ENCODE measurements at places on chromosomes 4 and X. TPM values are rescaled to one million over a fixed set of nuclear protein-coding genes. Genes with fewer than 3 reads are reported as not detected.

- no peak for DNase-seq
Observed at GRCh38 chr4:107935246-107935645, 3.9 kb downstream of the CYP2U1 start.

- DNase-seq, result no peak
Observed at GRCh38 chr4:107838861-107839565, 14.3 kb downstream of the SGMS2 start.

- no peak for DNase-seq
Observed at GRCh38 chr4:71941001-71941400, 90.8 kb upstream of the NPFFR2 start.

DNA sequence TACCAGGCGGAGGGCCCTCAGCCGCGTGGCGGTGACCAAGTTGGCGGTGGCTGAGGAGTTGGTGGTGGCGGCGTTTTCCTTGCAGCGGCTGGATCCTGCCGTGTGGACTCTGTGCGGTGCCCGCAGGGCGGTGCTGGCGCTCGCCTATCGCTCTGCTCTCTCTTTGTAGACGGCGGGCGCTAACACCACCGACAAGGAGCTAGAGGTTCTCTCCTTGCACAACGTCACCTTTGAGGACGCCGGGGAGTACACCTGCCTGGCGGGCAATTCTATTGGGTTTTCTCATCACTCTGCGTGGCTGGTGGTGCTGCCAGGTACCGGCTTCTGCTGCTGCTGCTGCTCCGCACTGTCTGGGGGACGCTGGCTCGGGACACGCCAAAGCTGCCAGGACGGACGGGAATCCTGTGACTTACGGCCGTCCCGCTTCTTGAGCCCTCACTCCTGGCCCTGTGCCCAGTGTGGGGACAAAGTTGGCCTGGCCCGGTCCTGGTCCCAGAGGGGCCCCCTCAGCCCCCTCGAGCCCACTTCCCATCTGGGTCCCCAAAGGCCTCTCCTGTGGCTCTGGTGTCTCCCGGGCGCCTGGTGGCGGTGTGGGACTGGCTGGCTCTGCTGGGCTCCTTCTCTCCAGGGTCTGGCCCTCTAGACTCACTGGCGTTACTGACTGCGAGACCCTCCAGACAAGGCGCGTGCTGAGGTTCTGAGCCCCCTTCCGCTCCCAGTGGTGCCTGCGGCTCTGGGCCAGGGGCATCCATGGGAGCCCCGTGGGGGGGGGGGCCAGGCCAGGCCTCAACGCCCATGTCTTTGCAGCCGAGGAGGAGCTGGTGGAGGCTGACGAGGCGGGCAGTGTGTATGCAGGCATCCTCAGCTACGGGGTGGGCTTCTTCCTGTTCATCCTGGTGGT, 10.7 kb downstream of the FGFR3 start:
- no peak for DNase-seq

DNA sequence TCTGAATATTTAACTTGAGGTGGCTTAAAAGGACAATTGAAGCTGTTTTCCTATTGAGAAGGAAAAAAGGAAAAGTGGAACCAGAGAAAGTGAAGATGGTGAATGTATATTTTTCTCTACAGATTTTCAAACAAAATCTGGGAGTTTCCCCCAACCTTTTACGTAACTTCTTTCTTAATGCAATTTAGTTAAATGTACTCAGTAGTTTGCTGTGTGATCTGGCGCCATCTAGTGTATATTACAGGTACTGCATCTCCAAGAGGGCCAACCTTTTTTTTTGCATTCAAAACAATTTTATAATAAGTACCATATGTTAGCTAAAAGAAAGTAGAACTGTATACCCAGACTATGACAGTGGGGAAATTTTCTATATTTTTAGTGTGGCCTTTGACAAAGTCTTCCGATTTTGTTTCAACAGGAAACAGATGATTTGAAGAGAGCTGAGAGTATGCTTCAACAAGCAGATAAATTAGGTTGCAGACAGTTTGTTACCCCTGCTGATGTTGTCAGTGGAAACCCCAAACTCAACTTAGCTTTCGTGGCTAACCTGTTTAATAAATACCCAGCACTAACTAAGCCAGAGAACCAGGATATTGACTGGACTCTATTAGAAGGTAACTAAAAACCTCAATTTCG, 82.0 kb downstream of the PLS3 start:
- peak; percentile 52 for DNase-seq

DNA sequence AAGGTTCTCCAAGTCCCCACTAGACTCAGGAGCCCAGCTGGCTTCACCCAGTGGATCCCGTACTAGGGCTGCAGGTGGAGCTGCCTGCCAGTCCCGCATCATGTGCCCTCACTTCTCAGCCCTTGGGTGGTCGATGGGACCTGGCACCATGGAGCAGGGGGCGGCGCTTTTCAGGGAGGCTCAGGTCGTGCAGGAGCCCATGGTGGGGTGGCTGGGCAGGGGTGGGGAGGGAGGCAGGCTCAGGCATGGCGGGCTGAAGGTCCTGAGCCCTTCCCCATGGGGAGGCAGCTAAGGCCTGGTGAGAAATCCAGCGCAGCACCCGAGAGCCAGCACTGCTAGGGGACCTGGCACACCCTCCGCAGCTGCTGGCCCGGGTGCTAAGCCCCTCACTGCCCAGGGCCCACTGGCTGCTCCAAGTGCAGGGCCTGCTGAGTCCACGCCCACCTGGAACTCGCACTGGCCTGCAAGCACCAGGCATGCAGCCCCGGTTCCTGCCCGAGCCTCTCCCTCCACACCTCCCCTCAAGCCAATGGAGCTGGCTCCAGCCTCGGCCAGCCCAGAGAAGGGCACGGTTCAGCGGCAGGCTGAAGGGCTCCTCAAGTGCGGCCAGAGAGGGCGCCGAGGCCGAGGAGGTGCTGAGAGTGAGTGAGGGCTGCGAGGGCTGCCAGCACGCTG, 72.7 kb upstream of the SLIT2 start:
- DNase-seq, result no peak

DNA sequence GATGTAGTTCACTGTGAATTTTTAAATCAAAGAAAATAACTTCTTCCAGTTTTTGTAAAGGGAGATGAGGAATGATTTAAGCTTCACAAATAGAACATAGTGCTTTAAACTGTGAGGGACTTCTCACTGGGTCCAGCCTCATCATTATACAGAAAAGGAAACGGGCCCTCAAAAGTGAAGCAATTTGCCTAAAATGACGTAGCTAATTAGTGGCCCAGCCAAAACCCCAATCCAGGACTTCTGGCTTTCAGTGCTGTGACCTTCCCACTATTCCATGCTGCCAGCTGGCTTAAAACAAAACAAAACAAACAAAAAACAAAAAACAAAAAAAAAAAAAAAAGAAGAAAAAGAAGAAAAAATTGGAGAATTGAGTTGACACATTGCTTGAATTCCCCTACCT, 45.0 kb upstream of the STOX2 start:
- DNase-seq, result no peak

DNA sequence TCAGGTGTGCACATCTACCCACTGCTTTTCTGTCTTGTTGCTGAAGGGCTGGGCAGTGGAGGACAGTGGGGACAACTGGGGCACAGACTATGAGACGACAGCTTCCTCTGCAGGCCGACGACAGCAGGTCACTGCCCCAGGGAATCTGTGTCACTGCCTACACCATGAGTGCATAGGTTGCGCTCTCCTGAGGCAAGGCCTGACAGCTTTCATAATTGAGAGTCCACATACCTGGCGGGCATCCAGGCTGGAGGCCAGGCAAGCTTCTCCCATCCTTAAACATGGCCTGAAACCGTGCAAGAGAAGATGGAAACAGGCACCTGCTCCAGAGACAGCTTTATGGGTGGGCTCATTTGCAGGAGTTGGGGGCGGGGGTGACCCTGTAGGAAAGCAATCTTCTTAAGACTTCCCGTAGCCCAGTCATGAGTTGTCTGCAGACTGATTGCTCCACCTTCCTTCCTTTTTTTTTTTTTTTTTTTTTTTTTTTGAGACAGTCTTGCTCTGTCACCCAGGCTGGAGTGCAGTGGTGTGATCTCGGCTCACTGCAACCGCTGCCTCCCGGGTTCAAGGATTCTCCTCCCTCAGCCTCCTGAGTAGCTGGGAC, 2.9 kb downstream of the ANOS1 start:
- DNase-seq, result no peak

- DNase-seq, result no peak
Observed at GRCh38 chr4:105620640-105621323, 68.4 kb downstream of the ARHGEF38 start.

GRCh38 chr4:107854356-107855022, 29.8 kb downstream of the SGMS2 start:
- DNase-seq, result no peak

- no peak for DNase-seq
Observed at GRCh38 chrX:140509468-140510305, 4.8 kb upstream of the SOX3 start.

The SLC25A53 gene
- 14.9 TPM for total RNA-seq

The GABRQ gene
- 0.26 TPM for total RNA-seq

The CENPE gene
- 1.3 TPM for total RNA-seq

The SOD3 gene
- 46.0 TPM for total RNA-seq

Data from ureter (tissue), 1 donor.